ENCODE measurements at places on chromosomes 16 and 17.

DNA sequence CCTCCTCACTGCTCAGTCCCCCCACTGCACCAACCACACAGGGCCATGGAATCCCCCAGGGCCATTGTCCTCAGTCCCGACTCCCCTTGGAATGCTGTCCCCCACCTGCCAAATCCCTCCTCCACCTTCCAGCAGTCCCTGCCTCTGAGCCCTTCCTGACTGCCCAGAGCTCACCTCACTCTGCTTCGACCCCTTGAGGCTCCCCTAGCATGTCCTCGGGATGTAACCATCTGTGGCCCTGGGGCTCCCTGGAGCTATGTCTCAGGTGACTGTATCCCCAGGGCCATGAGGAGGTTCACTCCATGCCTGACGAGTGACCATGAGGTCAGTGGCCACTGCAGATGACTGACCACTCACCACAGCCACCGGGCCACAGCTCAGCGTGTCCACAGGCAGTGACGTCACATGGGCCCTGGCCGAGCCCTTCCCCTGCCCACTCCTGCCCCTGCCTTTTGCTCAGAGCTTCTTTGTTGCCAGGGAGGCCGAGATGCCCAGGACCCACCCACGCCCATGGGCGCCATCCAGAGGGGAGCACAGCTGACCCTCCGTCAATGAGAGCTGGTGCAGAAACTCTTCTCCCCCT, 7.7 kb upstream of the PIEZO1 start:
- no peak for DNase-seq

DNA sequence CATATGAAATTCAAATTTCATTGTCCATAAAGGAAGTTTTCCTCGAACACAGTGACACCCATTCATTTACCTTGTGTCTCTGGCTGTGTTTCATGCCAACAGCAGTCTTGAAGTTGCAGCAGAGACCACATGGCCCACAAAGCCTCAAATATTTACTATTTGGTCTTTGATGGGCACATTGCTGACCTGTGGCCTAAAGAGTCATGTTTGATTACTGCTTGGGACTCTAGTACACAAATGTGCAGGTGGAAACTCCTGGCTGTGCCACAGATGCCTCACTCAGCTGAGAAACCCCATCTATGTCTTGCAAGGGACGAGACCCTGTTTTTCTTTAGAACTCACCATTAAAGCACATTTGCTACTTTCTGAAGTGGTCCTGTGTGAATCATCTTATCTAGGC, 76.7 kb downstream of the SLC6A2 start:
- no peak for DNase-seq

DNA sequence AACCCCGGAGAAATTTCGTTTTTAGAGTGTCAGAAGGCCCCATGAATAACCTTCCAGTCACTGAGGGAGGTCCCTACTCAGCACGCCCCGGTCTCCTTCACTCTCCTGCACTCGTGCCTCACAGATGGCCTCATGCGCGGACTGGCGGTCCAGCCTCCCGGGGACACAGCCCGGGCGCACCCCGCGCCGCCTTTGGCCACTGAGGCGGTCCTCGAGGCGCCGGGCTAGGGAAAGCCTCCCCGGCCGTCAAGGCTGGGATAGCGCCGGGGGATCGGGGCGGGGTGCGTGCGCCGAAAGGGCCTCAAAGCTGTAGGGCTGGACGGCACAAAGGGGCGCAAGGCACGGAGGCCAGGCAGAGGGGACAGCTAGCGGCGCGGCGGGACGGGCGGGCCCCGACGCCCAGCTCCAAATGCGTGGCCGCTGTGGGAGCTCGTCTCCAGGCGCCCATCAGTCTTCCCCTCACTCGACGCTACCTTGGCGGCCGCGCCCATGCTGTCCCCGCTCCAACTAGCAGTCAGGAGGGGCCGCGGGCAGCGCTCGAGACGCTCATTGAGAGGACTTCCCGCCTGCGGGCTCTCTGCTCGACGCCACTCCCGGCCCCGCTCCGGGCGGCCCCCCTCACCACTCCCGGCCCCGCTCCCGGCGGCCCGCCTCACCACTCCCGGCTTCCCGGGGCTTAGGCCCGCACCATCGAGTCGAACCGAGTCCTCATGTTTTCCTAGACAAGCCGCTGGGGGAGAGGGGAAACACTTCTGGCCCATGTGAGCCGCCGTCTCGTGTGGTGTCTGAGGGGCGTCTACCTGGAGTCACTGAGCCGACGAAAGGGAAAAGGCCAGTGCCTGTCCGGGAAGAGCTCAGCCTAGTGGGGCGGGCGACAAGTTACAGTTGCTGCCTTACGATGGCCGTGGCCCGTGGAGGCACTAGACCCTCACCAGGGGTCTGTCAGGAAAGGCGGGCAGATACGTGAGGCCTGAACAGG, at the start of gene USP6:
Gene USP6, plus strand, starts transcription at position 360 of the 979 bp plus-strand sequence. CDS start 14,336 bp downstream, outside the sequence.
- no peak for DNase-seq

GRCh38 chr17:47267354-47267828, 13.8 kb downstream of the ITGB3 start:
- no peak for DNase-seq

DNA sequence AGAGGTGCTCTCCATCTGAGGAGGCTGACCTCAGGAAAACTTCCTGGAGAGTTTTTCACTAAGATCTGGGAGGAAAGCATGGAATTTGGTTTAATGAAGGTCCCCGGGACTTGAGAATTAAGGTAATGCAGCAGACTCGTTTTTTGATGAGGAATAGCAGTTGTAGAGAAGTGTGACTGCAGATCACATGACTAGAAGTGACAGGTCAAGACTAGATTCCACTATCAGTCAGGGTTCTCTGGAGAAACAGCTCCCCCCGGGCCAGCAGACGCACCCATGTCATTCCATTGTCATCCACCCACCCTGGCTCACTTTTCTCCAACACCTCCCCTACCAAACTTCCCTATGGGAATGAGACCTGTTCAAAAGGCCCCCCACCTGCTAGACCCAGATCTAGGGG, 1.9 kb upstream of the DHRS13 start:
- DNase-seq: no peak

DNA sequence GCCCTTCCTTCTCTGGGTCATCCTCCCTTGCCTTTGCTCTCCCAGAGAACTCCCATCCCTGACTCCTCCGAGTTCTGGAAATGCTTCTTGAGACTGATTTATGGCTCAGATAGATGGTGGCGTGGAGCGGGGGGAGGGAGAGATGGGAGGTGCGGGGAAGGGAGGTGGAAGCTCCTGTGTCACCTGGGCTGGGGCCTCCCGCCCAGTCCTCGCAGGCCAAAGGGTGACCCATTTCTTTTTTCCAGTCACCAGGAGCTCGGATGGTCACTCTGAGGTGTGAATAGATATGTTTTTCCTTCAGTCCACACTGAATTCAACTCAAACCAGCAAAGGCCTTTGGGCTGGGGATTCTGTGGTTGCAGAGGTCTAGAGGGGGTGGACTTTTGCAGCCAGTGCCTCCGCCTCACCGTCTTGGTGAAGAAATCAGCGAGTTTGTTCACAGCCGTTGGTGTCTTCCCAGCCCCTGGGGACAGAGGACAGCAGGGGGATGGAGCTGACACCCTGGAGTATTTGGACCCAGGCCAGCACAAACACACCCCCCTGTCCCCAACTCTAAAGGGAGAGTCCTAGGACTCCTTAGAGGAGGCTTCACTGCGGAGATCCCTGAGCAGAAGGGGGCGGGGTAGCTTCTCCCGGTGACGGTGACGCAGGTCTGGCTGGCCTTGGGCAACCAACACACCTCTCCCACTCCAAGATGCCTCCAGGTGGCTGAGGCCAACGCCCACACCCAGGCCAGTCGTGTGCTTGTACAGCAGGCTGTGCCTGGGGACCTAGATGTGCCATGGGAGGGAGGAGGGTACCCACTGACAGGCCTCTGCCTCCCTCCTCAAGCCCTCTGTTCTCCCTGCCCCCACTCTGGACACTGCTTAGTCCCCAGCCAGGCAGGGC, 80.6 kb downstream of the AMFR start:
- no peak for DNase-seq

GRCh38 chr16:56352351-56353053, 72.8 kb downstream of the AMFR start:
- no peak for DNase-seq

DNA sequence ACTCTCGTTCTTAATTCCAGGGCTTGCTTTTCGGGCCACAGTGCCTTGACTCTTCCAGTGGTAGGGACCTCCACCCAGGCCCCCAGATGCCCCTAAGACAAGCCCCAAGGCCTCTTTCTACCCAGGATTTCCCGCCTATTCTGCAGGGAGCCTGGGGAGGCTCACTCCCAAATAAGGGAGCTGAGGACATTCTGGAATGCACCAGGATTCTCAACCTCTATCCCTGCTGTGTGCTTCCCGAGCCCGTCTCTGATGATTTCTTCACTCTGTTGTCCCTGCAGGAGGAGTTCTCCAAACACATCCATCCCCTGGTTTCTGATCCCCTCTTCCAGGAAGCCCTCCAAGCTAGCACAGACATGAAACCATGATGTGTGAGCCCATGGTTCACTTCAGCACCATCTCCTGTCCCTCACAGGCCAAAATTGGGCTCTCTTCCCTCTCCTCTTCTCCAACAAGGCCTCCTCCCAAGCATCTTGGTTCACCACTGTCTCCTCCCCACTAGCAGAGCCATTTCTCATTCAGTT, 255.9 kb downstream of the KATNIP start:
- no peak for DNase-seq

DNA sequence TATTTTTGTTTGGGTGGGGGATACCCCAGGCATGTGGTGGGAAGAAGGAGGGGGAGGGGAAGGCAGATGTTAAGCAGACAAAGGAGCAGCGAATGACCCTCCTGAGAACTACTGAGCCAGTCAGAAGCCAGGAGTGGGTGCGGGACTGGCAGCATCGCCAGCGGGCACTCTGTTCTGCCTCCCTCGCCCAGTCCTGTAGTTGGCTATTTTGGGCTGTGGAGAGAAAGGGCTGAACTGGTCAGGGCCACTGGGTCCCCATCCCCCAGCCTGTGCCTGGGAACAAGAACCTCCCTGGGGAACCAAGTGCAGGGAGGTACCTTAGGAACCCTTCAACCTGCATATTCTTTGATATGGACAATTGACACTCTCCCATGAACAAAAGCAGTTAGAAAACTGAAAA, 6.4 kb downstream of the LRRC3C start:
- DNase-seq: no peak

DNA sequence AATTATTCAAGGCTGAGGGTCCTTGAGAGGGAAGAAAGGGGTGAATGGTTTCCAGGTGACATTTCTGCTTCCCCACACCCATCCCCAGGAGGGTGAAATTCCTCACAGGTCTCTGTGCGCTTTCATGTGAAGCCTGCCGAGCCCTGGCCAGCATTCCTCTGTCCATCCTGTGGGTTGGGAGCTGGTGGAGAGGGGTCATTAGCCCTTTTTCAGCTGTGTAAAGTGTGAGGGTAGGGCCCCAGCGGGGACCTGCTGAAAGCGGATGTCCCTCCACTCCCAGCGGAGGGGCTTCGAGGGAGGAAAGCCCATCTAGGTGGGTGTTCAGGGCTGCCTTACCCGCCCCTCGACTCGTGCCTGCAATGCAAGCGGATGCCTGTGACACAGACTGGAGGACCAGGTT, 53.3 kb upstream of the DLX4 start:
- DNase-seq: no peak

DNA sequence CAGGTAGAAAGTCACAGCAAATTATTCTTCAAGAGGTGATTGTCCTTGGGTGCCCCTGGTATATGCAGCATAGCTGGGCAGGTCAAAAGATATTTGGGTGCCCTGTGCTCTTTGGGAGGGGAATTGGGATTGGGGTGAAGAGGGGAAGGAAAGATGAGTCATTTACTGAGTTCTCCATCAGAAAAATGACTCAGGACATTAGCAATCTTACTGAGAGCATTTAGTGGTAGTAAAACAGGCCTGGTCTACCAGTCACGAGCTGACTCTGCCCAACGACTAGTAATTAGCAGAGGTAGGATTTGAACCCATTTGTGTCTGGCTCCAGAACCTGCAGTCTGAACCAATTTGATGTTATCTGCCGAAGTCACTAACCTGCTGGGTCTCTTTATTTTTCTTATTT, 6.0 kb upstream of the GRIN2A start:
- no peak for DNase-seq

DNA sequence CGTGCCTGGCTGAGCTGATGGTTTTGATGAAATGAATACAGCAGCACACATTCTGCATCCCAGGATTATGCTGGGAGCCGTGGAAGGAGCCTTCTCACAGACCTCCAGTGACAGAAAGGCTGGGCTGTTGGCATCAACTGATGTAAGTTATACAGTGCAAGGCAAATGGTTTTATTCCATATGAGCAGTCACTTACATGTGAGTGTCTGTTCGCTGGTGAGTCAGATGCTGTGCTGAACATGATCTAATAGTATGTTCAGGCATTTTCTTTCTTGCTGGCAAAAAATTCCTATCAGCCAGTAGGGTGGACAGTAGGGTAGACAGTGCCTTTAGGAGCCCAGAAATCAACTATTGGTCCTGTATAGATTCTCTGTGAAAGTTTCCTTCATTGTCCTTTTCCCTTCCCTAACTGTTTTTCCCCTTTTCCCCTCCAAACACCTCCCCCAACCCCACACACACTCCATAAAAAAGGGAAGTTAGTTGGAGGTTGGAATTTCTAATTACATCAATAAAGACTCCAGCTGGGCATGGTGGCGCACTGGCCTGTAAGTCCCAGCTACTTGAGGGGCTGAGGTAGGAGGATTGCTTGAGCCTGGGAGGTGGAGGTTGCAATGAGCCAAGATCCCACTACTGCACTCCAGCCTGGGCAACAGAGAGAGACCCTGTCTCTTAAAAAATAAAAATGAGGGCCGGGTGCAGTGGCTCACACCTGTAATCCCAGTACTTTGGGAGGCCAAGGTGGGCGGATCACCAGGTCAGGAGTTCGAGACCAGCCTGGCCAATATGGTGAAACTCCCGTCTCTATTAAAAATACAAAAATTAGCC, 36.2 kb downstream of the LDHD start:
- DNase-seq: no peak
